ENCODE measurements at places on chromosomes 6 and 20.

DNA sequence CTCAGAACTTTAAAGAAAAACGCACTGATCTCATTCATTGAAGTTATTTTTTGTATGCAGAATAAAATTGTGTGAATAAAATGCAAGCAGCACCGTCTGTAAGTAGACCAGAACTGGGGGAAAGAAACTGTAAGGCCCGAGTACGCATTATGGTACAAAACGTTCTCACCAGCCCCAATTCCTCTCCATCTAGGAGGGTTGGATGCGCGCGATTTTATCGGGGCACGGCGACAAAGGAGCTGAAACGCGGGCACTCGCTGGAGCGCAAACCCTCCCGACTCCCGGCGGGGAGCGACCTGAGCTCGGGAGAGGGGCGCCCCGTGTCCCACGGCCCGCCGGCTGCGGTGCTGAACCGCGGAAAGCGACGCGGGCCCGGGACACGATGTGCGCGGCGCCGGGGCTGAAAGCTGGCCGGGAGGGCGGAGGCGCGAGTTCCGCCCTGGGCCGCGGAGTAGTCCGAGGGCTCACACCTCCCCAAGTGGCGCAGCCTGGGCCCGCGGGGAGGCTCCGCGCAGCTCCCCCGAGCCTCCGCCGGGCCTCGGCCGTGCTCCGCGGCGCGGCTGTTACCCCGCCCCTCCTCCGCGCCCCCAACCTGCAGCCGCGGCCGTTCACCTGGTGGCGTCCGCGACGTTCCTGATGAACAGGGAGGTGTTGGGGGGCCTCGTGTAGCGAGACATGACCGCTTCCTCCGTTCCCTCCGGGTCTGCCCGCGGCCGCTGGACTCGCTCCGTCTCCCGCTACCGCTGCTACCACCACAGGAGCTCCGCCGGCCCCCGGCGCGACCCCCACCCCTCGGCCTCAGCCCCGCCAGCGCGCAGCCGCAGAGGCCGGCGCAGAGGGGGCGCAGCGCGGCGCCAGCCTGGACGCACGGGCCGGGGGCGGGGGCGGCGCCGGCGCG is at the start of gene SRSF12:
TSS of gene SRSF12 (minus strand) at position 861 of the 898 bp plus-strand sequence. CDS start at position 677, 184 bp downstream.
- DNase-seq = no peak

DNA sequence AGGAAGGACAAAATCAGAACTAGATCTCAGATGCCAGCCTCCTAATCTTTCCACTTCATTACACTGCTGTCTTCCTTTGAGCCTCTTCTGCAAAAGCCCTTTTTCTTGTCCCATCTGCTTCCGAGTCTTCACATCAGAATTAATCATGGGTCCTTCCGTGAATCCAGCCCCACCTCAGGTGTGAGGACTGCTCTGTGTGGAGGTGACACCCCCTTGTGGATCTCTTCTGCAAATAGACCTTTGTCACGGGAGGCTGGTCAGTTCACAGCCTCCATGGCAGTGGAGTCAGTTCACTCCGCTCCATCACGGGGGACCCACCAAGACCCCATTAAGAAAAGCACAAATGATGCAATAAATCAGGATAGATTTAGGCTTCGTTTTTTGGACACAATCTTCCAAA is 171.1 kb downstream of the ADAT2 start:
- no peak for DNase-seq

GRCh38 chr6:143772116-143773086 is 70.7 kb upstream of the LTV1 start:
- no peak for DNase-seq

GRCh38 chr6:19976411-19977129 is 139.4 kb downstream of the ID4 start:
- DNase-seq = no peak

GRCh38 chr6:138297761-138298298 is 79.5 kb upstream of the PBOV1 start:
- no peak for DNase-seq

- DNase-seq = no peak
Observed at GRCh38 chr6:147618927-147619326, 110.4 kb downstream of the SAMD5 start.

Data from stimulated activated CD8-positive, alpha-beta memory T cell treated with anti-CD3 and anti-CD28 coated beads, Interleukin-4, amount 100 ng/mL, for 1 hour (primary cell).